Stimulated activated CD4-positive, alpha-beta T cell treated with anti-CD3 and anti-CD28 coated beads, Interleukin-12 subunit alpha, Interleukin-12 subunit beta, amount 100 ng/mL, for 48 hours (primary cell): ENCODE measurements at places on chromosomes 11 and 22.

- DNase-seq = no peak
Observed at GRCh38 chr11:107590460-107591377, at the start of gene ELMOD1. TSS of gene ELMOD1 (plus strand) at chr11:107591147. CDS start at chr11:107618190, 27,043 bp downstream.

- DNase-seq = no peak
Observed at GRCh38 chr11:120078397-120078796, 59.5 kb downstream of the TRIM29 start.

GRCh38 chr22:19526702-19527111 is 2.5 kb upstream of the CLDN5 start:
- no peak for DNase-seq

DNA sequence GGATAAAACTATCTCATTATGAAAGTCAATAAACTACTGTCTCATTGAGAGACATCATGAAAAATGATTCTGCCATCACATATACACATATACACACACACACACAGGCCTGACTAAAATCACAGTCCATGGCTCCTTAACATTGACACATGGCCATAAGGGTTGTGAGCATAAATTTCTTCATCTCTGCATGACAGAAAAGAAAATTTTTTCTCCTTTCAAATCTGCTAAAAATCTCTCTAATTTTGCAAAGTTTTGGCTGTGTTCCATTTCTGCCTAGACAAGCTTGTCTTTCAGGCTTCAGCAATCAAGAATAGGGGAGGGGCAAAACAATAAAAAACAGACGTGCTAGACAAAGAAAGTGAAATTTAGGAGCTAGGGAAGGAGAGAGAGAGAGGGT is 324.5 kb downstream of the LRRC4C start:
- DNase-seq = no peak

GRCh38 chr11:131246663-131247062 is 123.8 kb upstream of the NTM start:
- DNase-seq = no peak

DNA sequence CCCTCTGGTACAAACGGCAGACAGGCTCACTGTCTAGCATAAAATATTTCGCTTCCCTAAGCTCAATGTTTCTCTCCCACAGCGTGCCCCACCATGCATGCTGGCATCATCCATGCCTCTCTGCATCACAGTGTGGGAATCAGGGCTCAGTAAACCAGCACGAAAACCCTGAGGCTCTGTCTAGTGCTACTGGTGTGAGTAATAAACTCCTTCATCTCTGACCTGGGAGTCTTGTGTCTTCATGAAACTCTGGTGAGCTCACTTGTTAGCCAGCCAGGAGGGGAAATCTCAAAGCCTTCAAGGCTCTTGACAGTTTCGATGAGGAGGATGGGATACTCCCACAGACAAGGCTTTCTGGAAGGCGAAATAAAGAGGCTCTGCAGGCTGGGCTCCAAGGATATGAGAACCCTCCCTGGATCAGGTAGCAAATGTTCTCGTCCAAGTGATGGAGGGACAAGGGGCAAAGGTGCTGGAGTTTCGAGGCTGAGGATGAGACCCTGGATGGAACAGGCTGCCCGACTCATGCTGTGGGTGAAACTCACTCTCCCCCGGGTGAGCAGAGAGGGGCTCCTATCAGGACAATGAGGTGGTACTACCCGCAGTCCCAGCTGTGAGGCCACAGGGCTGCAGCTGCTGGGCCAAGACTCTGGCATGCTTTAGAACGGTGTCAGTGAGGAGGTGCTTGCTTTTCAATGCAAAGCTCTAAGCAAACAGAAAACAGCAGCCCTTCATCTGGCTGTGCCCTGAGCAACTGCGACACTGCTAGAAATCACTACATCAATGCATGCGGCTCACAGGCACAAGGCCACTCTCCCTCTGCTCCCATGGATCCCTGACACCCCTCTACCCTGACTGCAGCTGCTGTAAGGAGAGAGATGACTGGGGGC is 69.3 kb downstream of the SHANK2 start:
- DNase-seq = no peak

DNA sequence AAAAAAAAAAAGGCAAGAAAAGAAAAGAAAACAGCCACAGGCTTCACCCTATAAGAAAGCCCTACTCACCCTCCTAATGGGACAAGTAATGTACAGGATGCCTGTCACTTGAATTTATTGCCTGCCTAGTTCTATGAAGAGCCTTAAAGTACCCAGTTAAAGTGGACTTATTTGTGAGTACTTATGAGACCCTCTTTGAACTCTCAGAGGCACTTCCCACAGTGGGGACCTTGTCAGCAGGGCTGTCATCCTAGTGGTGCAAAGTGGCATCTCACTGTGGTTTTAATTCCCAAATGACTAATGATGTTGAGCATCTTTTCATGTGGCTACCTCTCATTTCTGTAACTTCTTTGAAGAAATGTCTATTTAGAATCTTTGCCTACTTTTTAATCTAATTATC is 41.8 kb upstream of the BARX2 start:
- no peak for DNase-seq

GRCh38 chr11:108501396-108501795 is 3.2 kb upstream of the POGLUT3 start:
- DNase-seq = no peak

GRCh38 chr11:23317816-23318215 is 457.5 kb upstream of the CCDC179 start:
- DNase-seq = no peak

DNA sequence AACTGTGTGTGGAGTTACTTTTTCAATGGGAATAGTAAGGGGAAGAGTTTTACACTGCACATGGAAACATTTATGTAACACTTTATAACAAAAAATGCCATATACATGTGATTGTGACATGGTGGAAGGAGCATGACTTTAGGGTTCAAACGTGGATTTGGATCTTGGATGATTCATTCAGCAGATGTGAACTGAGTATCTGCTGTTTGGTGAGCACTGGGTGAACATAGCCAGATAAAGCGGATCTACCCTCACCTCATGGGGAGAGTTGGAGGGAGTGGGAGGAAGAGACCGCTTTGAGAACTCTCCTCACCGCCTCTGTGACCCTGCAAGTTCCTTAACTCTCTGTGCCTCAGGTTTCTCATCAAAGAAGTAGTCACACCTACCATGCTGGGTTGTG is 3.1 kb downstream of the NAA40 start:
- no peak for DNase-seq

DNA sequence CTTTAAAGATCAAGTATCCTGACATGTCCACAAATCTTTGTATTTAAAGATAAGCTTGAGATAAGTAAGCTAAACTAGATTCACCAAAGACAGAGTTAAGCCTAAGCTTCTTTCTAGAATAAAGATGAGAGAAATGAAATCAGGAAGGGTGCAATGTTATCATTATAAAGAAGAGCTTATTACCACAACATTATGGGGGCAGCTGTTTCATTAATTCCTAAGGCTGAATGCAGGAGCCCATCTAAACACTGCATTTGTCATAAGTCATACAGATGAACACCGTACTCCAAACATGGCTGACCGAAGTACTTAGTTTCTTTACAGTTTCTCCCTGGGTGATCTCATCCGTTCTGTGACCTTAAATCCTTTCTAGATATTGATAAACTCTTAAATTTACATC is 16.3 kb downstream of the FDX1 start:
- no peak for DNase-seq

GRCh38 chr11:64450168-64450560 is 91.2 kb downstream of the RPS6KA4 start:
- DNase-seq = no peak

GRCh38 chr11:134027671-134028070 is 41.2 kb upstream of the JAM3 start:
- no peak for DNase-seq

DNA sequence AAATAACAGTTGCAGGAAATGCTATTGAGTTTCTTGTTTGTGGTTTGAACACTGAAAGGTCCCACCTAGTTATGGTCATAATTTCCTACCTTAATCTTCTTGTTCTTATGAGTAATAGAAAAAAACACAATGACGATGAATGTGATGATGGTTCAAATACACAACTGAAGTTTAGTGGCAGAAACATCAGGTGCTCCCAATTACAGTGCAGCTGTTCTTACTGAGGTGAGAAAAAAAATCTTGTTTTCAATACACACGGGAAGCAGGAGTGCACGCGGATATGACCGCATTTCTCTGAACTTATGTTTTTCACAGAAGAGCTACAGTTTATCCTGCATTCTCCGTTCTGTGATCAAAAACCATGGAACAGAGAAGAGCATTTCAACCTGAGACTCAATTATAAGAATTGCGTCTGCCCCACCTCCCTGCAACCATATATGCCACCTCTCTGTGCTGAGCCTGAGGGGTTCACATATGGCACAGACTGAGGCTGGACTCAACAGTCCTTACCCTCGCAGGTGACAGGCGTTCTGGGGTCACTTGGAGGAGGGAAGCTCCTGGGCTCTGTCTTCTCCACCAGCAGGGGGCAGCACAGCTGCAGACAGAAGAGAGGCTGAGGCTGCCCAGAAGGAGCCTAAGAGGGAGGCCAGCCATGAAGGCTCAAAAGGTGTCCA is 99.7 kb upstream of the IGLL5 start:
- peak; percentile 57 for DNase-seq

DNA sequence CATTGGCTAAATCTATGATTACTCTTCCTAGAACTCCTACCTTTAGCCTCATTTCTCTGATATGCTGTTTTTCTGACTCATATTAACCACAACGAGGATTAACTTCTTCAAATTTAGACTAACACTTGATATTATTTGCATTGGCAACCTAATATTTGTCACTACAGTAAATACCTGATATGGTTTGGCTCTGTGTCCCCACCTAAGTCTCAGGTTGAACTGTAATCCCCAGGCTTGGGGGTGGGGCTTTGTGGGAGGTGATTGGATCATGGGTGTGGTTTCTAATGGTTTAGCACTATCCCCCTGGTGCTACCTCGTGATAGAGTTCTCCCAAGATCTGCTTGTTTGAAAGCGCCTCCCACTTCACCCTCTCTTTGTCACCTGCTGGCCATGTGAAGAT is 17.1 kb upstream of the MED17 start:
- no peak for DNase-seq

GRCh38 chr22:26213826-26214225 is 44.6 kb downstream of the SEZ6L start:
- DNase-seq = no peak
